ENCODE measurements at places on chromosomes 16 and 17.

- peak; percentile 84 for DNase-seq
Measured at GRCh38 chr17:79839356-79840268, at the start of gene CBX4. Gene CBX4, minus strand, starts transcription at chr17:79839440. Its CDS starts 189 bp downstream, at chr17:79839251.

DNA sequence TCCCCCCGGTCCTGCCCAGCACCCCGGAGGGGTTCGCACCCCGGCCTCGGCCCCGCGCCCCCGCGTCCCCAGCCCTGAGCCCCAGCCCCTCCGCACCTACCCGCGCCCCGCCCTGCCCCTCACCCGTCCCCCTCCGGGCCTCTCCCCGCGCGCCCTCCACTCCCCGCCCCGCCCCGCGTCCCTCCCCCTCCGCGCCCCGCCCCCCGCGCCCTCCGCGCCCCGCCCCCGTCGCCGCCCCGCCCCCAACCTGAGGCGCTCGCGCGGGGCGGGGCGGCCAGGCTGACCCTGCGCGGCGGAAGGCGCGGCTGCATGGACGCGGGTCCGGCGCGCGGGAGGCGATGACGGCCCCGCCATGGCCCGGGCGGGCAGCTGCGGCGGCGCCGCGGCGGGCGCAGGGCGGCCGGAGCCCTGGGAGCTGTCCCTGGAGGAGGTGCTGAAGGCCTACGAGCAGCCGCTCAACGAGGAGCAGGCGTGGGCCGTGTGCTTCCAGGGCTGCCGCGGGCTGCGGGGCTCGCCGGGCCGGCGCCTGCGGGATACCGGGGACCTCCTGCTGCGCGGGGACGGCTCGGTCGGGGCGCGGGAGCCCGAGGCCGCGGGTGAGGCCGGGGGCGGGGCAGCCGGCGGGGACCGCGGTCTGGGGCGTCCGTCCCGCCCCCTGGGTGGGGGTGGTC lies at the start of gene SPIRE2:
TSS of gene SPIRE2 (plus strand) at position 277 of the 671 bp plus-strand sequence. CDS start at position 353, 76 bp downstream.
- DNase-seq, result peak; percentile 52

DNA sequence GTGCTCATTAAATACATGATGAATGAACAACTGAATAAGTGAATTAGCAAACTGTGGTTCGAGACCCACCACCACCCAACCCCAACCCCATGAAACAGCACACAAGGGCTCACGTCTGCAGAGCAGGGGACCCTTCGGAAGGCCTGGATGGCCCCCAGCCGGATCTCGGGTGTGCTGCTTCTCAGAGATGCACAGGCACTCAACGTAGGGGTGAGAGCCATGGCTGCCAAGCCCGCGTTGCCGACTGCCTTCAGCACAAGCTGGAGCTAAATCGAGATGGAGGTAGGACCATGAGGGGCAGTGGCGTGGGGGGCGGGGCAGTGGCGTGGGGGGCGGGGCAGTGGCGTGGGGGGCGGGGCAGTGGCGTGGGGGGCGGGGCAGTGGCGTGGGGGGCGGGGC lies 93.2 kb downstream of the LITAF start:
- DNase-seq, result no peak

GRCh38 chr17:40178021-40178601 lies 841 bp downstream of the RAPGEFL1 start:
- DNase-seq, result no peak

DNA sequence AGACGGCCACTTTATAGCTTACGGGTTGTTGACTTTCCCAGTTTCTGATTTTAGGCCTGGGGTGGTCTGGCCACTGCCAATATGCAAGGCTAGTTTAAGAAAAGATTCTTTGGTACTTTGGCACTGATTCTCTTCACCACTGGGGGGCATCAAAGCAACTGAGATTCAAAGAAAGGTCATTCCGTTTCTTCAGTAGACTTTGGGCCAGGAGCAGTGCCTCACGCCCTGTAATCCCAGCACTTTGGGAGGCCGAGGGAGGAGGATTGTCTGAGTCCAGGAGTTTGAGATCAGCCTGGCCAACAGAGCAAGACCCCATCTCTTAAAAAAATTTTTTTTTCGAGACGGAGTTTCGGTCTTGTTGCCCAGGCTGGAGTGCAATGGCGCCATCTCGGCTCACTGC lies 53.0 kb downstream of the RPA1 start:
- no peak for DNase-seq

- DNase-seq, result no peak
Measured at GRCh38 chr17:36869856-36870719, 67.2 kb upstream of the LHX1 start.

DNA sequence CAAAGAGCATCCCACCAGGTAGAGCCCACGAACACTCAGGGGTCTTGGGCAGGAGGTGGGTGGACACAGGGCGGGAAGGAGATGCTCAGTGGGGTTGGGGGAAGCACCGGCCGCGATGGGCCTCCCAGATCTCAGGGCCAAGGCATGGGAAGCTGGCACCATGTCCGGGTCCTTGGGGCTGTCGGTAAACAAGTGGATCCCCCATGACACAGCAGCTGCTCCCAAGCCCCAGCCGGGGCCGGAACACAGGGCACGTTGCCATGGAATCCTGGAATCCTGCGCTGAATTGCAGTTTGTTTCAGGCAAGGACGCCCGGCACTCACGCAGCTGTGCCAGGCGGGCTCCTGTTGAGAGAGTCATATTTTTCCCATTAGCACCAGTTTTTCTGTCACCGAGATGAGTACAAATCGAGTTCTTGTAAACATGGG lies 23.0 kb upstream of the CHMP6 start:
- DNase-seq, result no peak

Data from effector memory CD4-positive, alpha-beta T cell (primary cell).